ENCODE measurements at places on chromosomes 16 and 17.

GRCh38 chr17:17952691-17953090, 19.5 kb downstream of the TOM1L2 start:
- H3K27me3 ChIP-seq = no peaks in the 10 kb centered on the region
- H3K36me3 ChIP-seq = no peaks in the 10 kb centered on the region
- H3K27ac ChIP-seq = no peak overlapping the region
- peaks cover 3% of the 10 kb centered on the region for H3K4me1 ChIP-seq
- DNase-seq = no peak
- no peak overlapping the region for H3K4me3 ChIP-seq

GRCh38 chr17:42608305-42609181, 631 bp downstream of the RETREG3 start:
- H3K27ac ChIP-seq = no peak overlapping the region
- no peak for DNase-seq
- H3K4me3 ChIP-seq = peak overlapping the region; percentile 83
- no peaks in the 10 kb centered on the region for H3K27me3 ChIP-seq
- H3K36me3 ChIP-seq = peaks cover 12% of the 10 kb centered on the region

DNA sequence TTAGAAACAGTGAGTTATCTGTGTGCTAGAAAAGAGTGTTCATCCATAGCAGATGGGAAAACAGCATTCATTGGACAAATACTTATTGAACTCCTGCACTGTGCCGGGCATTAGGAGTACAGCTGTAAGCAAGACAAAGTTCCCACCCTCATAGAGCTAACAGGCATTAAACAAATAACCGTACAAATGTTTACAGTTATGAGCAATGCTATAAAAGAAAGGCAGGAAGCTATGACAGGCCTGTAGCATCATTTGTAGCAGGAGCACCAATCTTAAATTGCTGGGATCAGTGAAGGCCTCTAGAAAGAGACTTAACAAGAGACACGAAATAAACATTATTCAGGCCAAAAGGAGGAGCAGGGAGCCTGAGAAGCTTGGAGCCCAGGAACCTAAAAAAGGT, 15.6 kb downstream of the SDR42E1 start:
- no peak overlapping the region for H3K4me3 ChIP-seq
- DNase-seq = no peak
- H3K4me1 ChIP-seq = peaks cover 4% of the 10 kb centered on the region
- no peaks in the 10 kb centered on the region for H3K27me3 ChIP-seq
- no peak overlapping the region for H3K27ac ChIP-seq
- no peaks in the 10 kb centered on the region for H3K36me3 ChIP-seq

GRCh38 chr17:4515501-4515900, 16.8 kb downstream of the SPNS2 start:
- H3K27me3 ChIP-seq = no peaks in the 10 kb centered on the region
- H3K27ac ChIP-seq = no peak overlapping the region
- DNase-seq = no peak
- H3K4me1 ChIP-seq = peaks cover 7% of the 10 kb centered on the region

GRCh38 chr17:32621612-32622312, 135.0 kb downstream of the CDK5R1 start:
- H3K27me3 ChIP-seq = no peaks in the 10 kb centered on the region
- H3K27ac ChIP-seq = no peak overlapping the region
- H3K4me3 ChIP-seq = no peak overlapping the region
- H3K4me1 ChIP-seq = peaks cover 2% of the 10 kb centered on the region
- H3K36me3 ChIP-seq = no peaks in the 10 kb centered on the region

- H3K4me1 ChIP-seq = no peaks in the 10 kb centered on the region
- no peak for DNase-seq
- no peaks in the 10 kb centered on the region for H3K27me3 ChIP-seq
- H3K27ac ChIP-seq = no peak overlapping the region
- no peaks in the 10 kb centered on the region for H3K36me3 ChIP-seq
Observed at GRCh38 chr16:19479302-19479721, 42.6 kb downstream of the GDE1 start.

GRCh38 chr16:80462917-80463316, 77.9 kb upstream of the DYNLRB2 start:
- H3K27ac ChIP-seq = no peak overlapping the region
- no peak overlapping the region for H3K4me3 ChIP-seq
- no peaks in the 10 kb centered on the region for H3K27me3 ChIP-seq
- no peak for DNase-seq

- H3K36me3 ChIP-seq = no peaks in the 10 kb centered on the region
- no peaks in the 10 kb centered on the region for H3K4me1 ChIP-seq
- H3K4me3 ChIP-seq = no peak overlapping the region
- DNase-seq = no peak
Observed at GRCh38 chr17:21277332-21277731, 7.2 kb upstream of the MAP2K3 start.

DNA sequence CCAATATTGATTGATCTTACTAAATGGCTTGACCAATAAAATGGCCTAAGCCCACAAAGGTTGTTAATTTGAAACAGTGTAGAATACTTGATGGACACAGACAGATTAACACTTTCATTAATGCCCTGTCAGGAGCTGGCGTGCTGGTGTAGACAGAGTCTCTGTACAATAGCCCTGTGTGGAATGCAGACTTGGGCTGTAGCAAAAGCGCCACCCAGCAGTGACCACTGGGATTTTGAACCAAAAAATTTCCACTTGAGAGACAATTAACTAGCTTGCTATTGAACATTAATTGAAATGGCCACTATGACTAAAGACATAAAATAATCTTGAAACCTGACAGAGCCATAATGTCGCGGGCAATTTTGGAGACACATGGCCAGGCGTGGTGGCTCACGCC, 19.7 kb upstream of the GUCY2D start:
- no peaks in the 10 kb centered on the region for H3K27me3 ChIP-seq
- no peaks in the 10 kb centered on the region for H3K36me3 ChIP-seq
- no peak overlapping the region for H3K4me3 ChIP-seq
- no peaks in the 10 kb centered on the region for H3K4me1 ChIP-seq
- H3K27ac ChIP-seq = no peak overlapping the region
- no peak for DNase-seq

- no peak overlapping the region for H3K4me3 ChIP-seq
- H3K36me3 ChIP-seq = no peaks in the 10 kb centered on the region
- no peak overlapping the region for H3K27ac ChIP-seq
- no peaks in the 10 kb centered on the region for H3K27me3 ChIP-seq
- peaks cover 8% of the 10 kb centered on the region for H3K4me1 ChIP-seq
Observed at GRCh38 chr17:57342963-57343589, 86.8 kb downstream of the MSI2 start.

DNA sequence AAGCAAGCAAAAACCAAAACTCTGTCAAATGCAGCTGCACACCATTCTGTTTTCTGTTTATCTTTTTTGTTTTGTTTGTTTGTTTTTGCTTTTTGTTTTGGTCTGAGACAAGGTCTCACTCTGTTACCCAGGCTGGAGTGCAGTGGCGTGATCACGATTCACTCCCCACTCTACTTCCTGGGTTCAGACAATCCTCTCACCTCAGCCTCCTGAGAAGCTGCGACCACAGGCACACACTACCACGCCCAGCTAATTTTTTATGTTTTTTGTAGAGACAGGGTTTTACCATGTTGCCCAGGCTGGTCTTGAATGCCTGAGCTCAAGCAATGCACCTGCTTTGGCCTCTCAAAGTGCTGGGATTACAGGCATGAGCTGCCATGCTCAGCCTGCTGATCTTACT, 19.3 kb upstream of the SLFN13 start:
- H3K4me3 ChIP-seq = no peak overlapping the region
- DNase-seq = no peak
- H3K27me3 ChIP-seq = no peaks in the 10 kb centered on the region
- no peaks in the 10 kb centered on the region for H3K4me1 ChIP-seq
- H3K36me3 ChIP-seq = no peaks in the 10 kb centered on the region
- H3K27ac ChIP-seq = no peak overlapping the region

DNA sequence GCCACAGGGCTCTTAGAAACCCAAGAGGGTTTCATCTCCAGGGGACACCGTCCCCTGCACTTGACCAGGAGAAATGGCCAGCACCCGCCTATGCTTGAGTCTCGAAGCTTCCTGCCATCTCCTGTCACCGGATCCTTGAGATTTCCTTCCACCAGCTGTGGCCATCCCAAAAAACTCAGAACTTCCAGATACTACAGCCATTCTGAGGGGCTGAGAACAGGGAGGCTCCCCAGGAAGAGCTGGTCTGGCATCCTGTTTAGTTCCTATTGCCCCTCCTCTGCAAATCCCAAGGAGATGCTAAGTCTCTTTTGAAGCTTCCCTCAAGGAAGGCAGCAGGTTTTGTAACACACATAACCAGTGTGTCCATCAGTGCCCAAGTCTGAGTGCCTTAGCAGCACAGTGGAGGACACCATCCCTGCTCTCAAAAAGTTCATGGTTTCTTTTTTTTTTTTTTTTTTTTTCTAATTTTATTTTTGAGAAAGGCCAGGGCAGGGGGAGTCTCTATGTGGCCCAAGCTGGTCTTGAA, 2.0 kb downstream of the UBALD2 start:
- peaks cover 11% of the 10 kb centered on the region for H3K4me1 ChIP-seq
- DNase-seq = no peak
- H3K4me3 ChIP-seq = no peak overlapping the region
- no peaks in the 10 kb centered on the region for H3K27me3 ChIP-seq

GRCh38 chr17:75380315-75380714, 25.2 kb downstream of the GRB2 start:
- H3K36me3 ChIP-seq = no peaks in the 10 kb centered on the region
- no peak overlapping the region for H3K4me3 ChIP-seq
- no peak for DNase-seq
- no peaks in the 10 kb centered on the region for H3K4me1 ChIP-seq
- H3K27ac ChIP-seq = no peak overlapping the region

DNA sequence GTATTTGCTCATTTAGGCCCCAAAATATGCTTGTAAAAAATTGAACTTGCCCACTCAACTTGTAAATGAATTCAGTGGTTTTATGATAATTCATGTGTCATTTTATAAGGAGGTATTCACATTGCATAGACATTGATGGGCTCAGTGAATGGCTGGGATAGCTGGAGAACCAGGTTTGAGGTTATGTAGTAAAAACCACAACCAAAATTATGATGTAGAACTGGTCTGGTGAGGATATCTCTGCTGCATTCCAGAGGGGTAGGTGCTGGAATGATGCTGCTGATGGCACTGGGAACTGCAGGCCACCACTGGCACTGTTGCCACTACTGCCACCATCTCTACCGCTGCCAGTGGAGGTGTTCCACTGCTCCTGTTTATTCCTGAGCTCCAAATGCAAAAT, 21.5 kb upstream of the RABEP1 start:
- H3K4me3 ChIP-seq = no peak overlapping the region
- H3K27me3 ChIP-seq = no peaks in the 10 kb centered on the region
- H3K27ac ChIP-seq = no peak overlapping the region
- no peak for DNase-seq
- H3K36me3 ChIP-seq = no peaks in the 10 kb centered on the region

DNA sequence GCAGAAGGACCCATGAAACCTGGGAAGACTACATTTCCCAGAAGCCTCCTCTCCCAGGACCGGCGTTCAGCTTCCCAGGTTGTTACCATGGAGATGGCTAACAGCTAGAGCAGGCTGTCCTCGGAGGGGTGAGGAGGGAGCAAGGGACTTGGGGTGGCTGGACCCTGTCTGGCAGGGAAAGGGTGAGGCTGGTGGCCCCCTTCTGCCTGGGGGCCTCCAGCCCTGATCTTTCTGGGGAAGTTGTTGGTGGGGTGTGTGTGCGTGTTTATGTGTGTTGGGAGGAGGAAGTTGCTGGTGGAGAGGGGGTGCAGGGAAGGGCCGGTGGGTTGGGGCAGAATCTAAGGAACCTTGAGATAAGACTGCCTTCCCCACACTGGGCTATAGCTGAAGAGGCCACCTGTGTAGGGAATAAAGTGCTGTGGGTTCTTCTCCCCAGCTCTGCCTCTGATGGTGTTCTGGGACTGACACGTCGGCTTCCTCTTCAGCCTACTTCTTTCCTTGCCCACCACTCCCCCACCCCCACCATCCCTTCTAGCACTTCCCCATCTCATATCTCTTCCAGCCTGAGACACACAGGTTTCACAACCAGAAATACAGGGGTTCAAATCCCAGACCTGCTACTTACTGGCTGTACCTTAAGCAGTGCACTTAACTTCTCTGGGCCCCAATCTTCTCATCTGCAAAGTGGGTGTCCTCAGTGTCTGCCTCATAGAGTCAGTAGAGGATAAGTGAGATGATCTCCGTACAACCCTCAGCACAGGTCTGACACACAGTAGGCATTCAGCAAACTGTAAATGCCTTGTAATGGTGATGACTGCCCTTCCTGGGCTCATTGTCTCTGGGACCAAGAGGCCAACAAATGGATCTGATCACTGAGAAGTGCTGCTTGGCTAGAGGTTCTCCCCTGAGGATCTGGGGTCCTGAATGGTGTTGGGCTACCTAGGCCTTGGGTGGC, at the start of gene DRC7:
TSS of gene DRC7 (plus strand) at position 82 of the 955 bp plus-strand sequence. CDS start 3,144 bp downstream, outside the sequence.
- no peaks in the 10 kb centered on the region for H3K27me3 ChIP-seq
- no peak within 1 kb of the TSS for H3K4me3 ChIP-seq
- H3K36me3 ChIP-seq = no peaks in the 10 kb centered on the region
- peak; percentile 57 for DNase-seq
- H3K27ac ChIP-seq = no peak within 1 kb of the TSS
- H3K4me1 ChIP-seq = peaks cover 1% of the 10 kb centered on the region

DNA sequence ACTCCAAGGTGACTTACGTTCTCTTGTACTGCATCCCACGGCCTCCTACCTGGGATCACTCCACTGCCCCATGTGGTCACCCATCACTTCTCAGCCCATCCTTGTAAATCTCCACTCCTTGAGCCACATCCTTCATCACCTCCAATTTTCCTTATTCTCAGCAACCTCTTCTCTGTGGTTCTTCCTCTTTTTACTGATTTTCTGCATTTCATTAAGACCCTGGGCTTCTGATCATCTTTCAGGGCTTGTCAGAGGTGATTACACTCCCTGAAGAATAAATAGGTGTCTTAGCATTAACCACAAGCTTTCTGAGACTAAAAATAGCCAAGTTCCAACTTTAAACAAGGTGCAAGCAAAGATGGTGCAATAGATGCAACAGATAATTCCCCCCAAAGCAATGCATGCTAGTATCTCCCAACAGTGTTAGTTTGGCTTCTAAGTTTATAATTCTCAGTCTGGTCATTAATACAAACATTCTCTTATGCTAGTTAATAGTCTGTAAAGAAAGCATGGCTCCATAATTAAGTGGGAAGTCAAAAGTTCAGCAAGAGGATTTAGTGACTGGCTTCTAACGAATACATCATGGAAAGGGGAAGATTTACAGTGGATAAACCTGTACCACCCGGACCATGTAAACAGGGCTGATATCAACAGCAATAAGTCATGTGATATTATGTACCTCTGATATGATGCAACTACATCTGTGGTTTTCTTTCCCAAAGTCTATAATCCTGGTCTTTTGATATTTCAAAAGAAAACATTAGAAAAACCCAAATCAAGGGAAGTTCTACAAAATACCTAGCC, 47.4 kb upstream of the FOXJ1 start:
- H3K4me1 ChIP-seq = no peaks in the 10 kb centered on the region
- no peak overlapping the region for H3K27ac ChIP-seq
- H3K4me3 ChIP-seq = no peak overlapping the region
- no peak for DNase-seq
- no peaks in the 10 kb centered on the region for H3K36me3 ChIP-seq
- H3K27me3 ChIP-seq = no peaks in the 10 kb centered on the region

GRCh38 chr17:21172846-21173245, 41.1 kb downstream of the TMEM11 start:
- DNase-seq = no peak
- no peaks in the 10 kb centered on the region for H3K4me1 ChIP-seq
- no peak overlapping the region for H3K27ac ChIP-seq

All from iPS DF 6.9 (cell line).